Testis (tissue), 5 donors: ENCODE measurements at places on chromosomes 6 and 20. TPM values are rescaled to one million over a fixed set of nuclear protein-coding genes. Genes with fewer than 3 reads are reported as not detected.

DNA sequence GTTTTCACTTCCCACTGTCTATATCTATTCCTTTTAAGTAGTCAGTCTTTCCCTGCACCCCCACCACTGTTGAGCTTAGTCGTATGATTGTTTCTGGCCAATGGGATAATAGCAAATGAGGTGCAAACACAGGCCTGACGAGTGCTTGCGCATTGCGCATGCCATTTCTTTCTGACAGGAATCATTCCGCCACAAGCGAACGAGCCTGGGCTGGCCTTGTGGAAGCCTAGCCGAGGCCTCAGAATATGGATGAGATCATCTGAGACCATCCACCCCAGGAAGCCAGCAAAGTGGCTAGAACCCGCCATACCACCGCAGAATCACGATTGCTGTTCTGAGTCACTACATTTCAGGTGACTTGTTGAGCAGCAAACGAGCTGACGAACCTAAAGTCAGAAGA, 52.2 kb upstream of the PRL start:
- DNase-seq: peak; percentile 70

GRCh38 chr20:47274401-47275108, 81.9 kb downstream of the ZMYND8 start:
- DNase-seq: no peak

- DNase-seq: no peak
These were observed 24.4 kb downstream of the PLCB1 start for GRCh38 chr20:8156235-8157079.

DNA sequence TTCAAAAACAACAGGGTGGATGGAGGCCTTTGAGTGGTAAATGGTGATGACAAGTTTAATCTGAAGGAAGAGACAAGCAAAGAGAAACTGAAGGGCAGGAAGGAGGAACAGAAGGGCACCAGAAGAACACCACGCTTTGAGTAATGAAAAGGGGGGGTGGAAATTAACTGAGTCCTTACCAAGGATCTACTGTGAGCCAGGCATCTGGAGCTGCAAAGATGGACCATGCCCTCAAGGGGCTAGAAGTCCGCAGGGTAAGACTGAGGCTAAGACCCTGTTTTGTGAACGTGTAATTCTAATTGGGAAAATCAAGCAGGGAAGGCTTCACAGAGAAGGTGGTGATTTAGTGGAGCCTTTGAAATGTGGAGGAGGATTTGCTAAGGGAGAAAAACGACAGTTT, 1.6 kb downstream of the NDRG3 start:
- no peak for DNase-seq

DNA sequence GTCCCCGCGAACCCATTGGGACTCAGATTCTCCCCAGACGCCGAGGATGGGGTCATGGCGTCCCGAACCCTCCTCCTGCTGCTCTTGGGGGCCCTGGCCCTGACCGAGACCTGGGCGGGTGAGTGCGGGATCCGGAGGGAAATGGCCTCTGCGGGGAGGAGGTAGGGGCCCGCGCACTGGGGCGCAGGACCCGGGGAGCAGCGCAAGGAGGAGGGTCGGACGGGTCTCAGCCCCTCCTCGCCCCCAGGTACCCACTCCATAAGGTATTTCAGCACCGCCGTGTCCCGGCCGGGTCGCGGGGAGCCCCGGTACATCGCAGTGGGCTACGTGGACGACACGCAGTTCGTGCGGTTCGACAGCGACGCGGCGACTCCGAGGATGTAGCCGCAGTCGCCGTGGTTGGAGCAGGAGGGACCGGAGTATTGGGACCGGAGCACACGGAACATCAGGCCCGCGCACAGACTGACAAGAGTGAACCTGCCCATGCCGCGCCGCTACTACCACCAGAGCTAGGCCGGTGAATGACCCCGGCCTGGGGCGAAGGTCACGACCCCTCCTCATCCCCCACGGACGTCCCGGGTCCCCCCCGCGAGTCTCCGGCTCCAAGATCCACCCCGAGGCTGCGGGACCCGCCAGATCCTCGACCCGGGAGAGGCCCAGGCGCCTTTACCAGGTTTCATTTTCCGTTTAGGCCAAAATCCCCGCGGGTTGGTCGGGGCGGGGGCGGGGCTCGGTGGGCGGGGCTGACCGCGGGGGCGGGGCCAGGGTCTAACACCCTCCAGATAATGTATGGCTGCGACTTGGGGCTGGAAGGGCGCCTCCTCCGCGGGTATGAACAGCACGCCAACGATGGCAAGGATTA, 15.7 kb upstream of the HLA-A start:
- peak; percentile 46 for DNase-seq

Gene CRISP3
- total RNA-seq: not detected

- no peak for DNase-seq
These were observed 105.9 kb downstream of the SESN1 start for GRCh38 chr6:108988765-108989164.

GRCh38 chr6:132392270-132392646, 9.0 kb downstream of the MOXD1 start:
- DNase-seq: no peak

- DNase-seq: no peak
These were observed 368.5 kb upstream of the RUNX2 start for GRCh38 chr6:44959651-44960050.
